GM04504 (cell line): ENCODE measurements at places on chromosomes 11 and 22.
A peak's percentile ranks its signal among the peaks of the same experiment; 100 is the strongest.

- DNase-seq, result no peak
These were observed 11.4 kb downstream of the PACS1 start for GRCh38 chr11:66081505-66081904.

GRCh38 chr22:46798366-46799350 lies 36.2 kb downstream of the TBC1D22A start:
- no peak for DNase-seq

DNA sequence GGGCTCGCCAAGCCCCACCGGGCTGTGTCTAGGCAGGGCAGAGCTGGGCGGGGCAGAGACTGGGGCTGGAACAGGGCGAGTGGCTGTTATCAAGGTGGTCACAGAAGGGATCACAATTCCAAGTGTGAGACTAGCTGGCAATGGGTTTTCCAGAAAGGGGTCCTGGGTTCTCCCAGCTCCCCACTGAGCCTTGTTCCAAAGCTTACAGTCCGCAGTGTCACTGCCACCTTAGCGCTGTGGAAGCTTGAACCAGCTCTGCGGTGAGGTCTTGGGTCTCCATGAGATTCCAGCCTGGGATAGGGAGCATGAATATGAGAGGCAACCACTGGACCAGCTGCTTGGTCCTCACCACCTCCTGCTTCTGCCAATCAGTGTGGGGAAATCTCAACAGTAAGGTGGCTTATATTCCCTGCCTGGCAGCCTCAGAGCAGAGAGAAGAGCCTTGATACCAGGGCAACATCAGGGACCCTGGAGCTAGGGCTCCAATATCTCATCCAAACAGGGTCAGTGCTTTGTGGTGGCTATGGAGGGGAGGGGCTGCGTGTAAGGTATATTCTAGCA lies 831 bp downstream of the CD44 start:
- no peak for DNase-seq

GRCh38 chr11:69691463-69691862 lies 12.4 kb downstream of the FGF19 start:
- no peak for DNase-seq

GRCh38 chr22:37571992-37572373 lies 7.9 kb downstream of the LGALS2 start:
- no peak for DNase-seq

DNA sequence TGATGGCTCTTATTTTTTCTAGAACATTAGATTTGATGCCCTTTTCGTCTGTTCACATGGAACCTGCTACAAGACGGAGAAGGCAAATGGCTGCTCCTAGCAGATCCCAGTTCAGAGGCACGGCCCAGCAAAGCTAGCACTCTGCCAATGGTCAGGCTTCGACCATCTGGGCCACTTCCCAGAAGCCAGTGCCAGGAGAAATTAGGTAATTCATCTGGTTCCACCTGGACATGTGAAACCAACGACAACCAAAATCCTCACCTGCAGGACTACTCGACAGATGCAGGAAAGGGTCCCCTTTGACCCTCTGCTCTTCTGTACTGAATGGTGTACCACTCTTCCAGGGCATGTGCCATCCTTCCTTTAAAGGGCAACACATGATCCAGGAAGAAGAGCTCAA lies 25.4 kb downstream of the MICAL3 start:
- DNase-seq, result no peak

GRCh38 chr11:70111269-70112016 lies 33.3 kb downstream of the ANO1 start:
- DNase-seq, result no peak

- no peak for DNase-seq
These were observed 57.8 kb downstream of the RBFOX2 start for GRCh38 chr22:35970616-35971455.

GRCh38 chr11:12111549-12112520 lies 1.4 kb downstream of the MICAL2 start:
- DNase-seq, result no peak

DNA sequence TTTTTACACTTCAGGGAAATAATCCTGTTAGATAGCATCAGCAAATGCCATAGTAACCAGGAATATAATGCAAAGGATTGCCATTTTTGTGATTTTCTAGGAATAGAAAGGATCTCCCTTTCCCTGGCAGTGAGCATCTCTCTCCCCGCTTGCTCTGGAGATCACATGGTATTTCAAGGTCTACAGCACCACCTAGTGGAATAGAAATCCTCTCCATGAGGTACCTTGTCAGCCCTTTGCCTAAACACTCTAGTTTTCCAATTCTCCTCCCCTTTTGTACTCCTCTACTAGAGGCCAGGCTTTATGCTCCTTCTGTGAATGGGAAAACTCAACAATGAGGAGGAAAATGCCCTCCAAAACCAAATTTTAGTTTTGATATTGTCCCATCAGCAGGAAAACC lies 78.4 kb downstream of the XRRA1 start:
- DNase-seq, result peak; percentile 24

- DNase-seq, result no peak
These were observed 3.2 kb upstream of the WNT11 start for GRCh38 chr11:76209375-76209972.

DNA sequence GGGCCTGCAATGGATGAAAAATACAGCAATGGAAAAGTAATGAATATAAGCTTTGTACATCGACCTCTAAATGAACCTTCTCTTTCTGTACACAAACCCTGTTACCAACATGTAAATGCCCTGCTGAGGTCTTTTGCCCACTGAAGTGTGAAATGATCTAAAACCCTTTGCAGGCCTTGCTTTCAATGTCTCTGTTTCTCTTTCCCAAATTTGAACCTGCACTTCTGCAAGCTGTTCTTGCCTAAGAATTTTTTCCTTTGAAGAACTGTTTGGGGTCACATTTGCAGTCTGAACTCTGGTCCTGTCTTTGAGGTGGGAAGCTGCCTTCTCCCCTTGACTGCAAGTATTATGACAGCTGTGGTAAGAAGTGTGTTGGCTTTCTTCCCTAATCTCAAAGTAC lies 1237.1 kb downstream of the FAM181B start:
- no peak for DNase-seq

GRCh38 chr11:76623884-76624419 lies 46.6 kb downstream of the LRRC32 start:
- DNase-seq, result no peak

- no peak for DNase-seq
These were observed 237.3 kb downstream of the ST3GAL4 start for GRCh38 chr11:126592496-126593410.

- DNase-seq, result peak; percentile 39
These were observed 141.1 kb upstream of the NARS2 start for GRCh38 chr11:78715639-78716311.

DNA sequence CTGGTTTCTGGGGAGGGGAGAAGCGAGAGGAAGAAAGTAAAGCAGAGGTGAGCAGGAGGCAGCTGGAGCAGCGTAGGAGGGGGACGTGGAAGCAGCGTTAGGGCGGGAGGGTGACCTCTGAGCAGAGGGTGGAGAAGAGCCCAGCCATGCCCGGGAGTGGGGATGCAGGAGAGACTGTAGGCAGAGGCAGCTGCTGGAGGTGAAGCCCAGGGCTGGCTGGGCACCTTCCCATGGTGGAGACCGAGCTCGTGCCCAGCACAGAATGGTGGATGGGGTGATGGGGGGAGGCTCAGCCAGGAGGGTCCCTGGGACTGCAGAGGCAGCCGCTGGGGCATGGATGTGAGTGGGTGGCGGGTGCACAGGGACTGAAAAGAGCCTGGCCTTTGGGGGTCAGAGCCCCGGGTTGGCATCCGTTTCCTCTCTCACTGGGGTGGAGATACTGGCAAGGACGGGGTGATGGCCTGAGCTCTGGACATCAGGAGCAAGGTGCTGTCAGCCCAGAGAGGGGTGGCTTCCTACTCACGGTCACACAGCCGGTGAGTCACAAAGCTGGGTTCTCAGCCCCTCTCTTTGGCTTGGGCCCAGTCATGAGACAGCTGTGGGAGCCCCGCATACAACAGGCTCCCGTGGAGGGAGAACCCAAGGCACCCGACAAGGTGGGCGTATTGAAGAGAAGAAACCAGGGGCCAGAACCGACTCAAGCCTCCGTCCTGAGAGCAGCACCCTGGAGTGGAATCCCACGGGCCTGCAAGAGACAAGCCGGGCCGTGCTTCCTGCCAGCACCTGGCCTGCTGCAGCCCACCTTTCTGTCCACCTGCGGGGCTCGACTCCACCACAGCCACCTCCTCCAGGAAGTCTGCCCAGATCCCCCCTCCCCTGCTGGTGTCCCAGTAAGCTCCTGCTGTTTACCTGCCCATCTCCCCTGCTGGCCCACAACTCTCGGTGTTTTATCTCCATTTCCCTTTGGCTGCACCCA lies 45.8 kb upstream of the FGF3 start:
- no peak for DNase-seq

DNA sequence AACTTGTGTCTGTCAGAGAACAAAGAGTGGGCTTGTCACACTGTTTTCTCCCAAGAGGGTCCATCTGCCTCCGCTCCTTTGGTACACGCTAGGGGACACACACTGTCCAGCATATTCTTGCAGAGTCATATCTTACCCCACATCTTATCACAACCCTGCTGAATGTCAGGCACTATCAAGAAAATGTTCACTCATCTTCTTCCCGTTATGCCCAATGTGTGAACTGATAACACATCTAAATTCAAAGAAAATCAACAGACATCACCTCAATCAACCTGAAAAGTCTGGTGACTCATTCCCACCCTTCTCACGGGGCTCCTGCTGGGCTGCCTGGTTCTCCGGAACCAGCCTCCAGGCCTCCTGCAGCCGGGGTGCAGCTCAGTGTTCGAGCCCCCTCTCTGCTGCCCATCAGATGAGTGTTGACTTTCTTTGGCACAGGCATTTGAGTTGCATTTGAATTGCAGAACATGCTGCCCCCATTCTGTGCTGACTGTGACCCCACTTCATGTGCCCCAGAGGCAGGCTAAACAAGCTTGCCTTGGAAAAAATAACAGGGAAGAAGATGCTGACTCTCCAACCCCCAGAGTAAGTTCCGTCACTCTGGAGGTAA lies 19.4 kb downstream of the GRAP2 start:
- no peak for DNase-seq

DNA sequence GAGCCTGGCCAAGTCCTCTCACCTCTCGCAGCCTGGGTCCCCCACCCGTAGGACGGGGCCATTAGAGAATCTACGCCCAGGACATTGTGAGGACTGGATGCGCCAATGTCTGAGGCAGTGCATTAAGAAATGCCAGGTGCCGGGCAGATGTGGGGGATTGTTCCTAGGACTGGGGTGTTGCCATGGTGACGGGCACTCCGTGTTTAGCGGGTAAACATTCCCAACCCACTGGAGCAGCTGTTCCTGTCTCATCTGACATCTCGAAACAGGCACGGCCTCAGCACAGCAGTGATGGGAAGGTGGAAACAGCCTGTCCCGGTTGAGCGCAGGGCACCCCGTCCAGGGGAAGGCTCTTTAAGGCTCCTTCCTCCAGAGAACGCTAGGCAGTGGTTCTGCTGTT lies 99.6 kb upstream of the RTL6 start:
- peak; percentile 32 for DNase-seq

DNA sequence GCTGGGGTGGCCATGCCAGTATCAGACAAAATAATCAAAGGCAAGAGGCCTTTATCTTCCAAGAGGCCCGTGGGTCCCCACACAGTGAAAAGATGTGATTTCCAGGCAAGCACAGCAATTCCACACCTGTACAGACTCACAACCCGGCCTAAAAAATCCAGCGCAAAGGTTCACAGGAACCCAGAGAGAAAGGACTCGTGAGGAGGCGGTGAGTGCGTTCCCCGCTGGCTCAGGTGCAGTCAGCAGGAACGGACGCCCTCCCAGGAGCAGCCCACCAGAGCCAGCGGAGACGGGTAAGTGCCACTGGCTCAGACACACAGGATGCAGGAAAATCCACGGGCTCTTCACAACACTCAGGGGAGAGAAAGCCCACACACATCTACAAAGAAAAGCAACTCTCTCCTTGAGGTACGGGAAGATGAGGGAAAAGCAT lies 4.4 kb downstream of the TOLLIP start:
- no peak for DNase-seq

- DNase-seq, result no peak
These were observed 22.0 kb upstream of the PHOX2A start for GRCh38 chr11:72265951-72266350.

- DNase-seq, result no peak
These were observed 1415.2 kb downstream of the TBC1D22A start for GRCh38 chr22:48177631-48178030.

GRCh38 chr11:2128511-2129307 lies 10.5 kb downstream of the IGF2 start:
- DNase-seq, result no peak

DNA sequence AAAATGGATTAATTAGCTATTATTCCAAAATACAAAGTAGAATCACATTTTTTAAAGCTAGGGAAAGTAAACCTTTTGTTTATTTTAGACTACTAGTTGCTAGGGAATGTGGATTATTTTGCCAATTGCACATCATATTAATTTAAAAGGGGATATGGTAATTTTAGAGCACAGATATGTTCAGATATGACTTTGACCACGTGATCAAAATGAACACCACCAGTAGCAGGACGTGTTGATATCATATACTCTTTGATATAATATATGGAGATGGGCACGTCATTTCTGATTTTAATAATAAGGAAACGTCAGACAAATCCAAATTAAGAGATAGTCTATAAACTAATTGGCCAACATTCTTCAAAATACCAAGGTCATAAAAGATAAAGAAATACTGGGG lies 1188.3 kb upstream of the CNTN5 start:
- DNase-seq, result no peak

DNA sequence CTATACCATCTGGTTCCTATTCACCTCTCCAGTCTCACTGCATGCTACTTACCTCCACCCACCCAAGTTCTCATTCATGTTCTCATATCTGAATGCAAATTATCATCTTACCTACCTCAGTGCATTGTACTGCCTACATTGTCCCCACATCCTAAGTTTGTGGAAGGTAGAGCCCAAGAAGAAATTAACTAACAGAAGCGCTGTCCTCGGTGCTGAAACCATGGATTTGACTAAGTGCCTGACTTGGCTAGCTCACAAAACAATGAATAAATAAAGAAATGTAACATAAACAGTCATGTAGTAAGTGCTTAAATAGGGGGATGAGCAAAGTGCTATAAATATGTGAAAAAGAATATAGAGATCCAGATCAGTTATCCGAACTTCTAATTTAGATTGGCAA lies 63.2 kb downstream of the GRIA4 start:
- peak; percentile 10 for DNase-seq

DNA sequence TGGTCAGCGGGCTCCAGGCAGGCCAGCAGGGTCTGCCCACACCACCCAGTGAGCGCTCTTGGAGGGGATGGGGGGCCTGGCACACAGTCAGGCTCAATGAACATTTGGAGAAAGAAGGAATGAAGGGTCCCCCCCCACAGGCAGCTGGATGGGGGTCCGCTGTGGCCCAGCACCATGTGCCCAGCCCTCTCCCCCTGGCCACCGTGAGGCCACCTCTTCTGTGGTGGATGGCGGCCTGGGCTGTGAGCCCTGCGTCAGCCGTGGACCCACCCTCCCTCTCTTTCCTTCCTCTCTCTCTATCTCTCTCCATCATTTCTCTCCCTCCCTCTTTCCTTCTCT lies 35.1 kb upstream of the MUC5AC start:
- DNase-seq, result no peak

DNA sequence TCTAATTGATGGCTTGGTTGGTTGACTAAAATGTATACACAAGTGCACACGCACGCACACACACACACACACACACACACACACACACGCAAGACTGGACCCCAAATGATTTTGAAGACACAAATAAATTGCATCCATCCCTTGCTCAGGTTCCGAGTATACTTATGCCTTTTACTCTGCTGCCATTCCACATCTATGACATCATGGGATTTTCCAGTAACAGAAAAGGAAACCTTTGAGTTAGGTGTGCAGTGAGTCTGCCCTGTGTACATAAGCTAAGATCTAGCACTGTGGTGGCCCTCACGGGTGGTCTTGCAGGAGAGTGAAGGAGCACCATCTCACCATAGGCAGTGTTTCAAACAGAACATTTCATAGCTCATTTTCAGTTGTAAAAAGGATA lies 20.5 kb upstream of the LARGE1 start:
- DNase-seq, result no peak

- no peak for DNase-seq
These were observed 125.3 kb upstream of the C11orf58 start for GRCh38 chr11:16613262-16613511.
